ENCODE measurements at places on chromosomes 4 and X.

DNA sequence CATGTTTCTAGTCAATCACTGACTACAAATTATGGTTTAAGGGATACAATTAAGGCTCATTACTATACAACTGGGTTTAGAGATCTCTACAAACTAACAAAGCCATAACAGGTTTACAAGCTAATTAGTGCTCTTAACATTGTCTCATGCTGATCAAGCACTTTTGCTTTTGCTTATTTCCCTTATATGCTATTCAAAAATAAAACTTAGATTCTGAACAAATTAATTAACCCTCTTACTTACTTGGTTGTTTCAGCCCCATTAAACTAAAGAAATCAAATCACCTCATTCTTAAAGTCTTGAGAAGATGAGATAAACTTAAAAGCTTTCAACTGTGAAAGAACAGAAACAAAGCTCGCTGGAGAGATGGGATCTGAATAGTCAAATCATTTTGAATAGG lies 2024.5 kb upstream of the ADGRL3 start:
- no peak for DNase-seq

- DNase-seq, result no peak
Observed at GRCh38 chr4:25535278-25535677, 120.4 kb upstream of the SLC34A2 start.

DNA sequence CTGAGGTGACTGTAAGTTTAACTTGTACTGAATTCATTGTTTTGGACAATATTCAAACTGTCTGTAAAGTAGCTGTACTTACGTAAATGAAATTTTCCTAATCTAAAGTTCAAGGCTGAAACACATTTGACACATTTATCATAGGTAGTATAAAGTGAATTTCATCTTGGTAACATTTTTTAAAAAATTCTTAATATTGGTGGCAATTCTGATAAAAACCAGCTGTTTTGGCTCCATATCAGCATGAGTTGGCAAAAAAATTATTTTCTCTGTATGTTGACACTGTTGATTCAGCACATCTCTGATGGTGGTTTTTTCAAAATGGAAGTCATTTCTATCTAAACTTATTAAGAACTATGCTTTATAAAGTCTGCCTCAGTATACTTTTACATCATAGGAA lies 30.9 kb downstream of the CXorf58 start:
- no peak for DNase-seq

GRCh38 chr4:186621959-186622553 lies 66.7 kb upstream of the MTNR1A start:
- DNase-seq, result no peak

DNA sequence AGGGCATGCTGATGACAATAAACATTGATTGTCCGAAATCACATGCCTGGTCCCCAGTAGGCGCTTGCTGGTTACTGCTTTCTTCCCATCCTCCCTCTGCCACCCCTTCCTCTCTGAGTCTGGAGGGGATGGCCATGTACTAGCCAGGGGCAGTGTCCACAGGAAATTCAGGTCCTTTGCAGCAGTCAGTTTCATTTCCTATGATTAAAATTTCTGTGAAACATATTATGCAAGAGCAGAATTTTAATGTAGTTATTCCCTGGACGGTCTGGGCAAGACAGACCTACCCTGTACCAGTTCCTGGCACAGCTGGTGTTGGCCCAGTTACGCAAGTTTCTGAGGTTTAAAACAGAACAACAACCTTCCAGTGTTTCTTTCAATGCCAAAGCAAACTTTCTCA lies 28.2 kb upstream of the TLR2 start:
- no peak for DNase-seq
